Spleen (tissue), 13 donors: ENCODE measurements at places on chromosomes 6 and 20.
A peak's percentile ranks its signal among the peaks of the same experiment; 100 is the strongest.

DNA sequence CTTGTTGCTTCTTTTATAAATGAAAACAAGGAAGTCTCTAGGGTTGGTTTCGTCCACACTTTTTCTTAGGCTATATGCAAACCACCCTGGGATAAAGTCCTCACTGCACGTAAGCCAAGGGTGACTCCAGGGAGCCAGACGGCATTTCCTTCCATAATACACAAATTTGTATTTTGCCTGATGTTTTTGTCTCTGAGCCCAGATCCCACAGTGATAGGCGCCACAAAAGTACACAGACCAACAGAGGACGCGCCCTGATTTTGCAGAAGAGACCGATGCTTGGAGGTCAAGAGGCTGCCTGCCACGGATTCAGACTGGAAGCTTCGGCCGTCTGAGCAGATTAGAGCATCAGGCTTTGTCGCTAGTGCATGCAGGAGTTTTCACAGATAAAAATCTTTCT lies 22.8 kb downstream of the FOXQ1 start:
- no peak for DNase-seq

- DNase-seq, result no peak
Measured at GRCh38 chr20:52060794-52061714, 130.5 kb downstream of the ZFP64 start.

- no peak for DNase-seq
Measured at GRCh38 chr20:34673412-34673811, 3.5 kb downstream of the PIGU start.

GRCh38 chr20:54479138-54479906 lies 3.9 kb downstream of the DOK5 start:
- DNase-seq, result no peak

GRCh38 chr6:149266659-149267058 lies 50.9 kb upstream of the TAB2 start:
- no peak for DNase-seq

GRCh38 chr20:1427457-1428054 lies 34.7 kb upstream of the FKBP1A start:
- DNase-seq, result no peak

DNA sequence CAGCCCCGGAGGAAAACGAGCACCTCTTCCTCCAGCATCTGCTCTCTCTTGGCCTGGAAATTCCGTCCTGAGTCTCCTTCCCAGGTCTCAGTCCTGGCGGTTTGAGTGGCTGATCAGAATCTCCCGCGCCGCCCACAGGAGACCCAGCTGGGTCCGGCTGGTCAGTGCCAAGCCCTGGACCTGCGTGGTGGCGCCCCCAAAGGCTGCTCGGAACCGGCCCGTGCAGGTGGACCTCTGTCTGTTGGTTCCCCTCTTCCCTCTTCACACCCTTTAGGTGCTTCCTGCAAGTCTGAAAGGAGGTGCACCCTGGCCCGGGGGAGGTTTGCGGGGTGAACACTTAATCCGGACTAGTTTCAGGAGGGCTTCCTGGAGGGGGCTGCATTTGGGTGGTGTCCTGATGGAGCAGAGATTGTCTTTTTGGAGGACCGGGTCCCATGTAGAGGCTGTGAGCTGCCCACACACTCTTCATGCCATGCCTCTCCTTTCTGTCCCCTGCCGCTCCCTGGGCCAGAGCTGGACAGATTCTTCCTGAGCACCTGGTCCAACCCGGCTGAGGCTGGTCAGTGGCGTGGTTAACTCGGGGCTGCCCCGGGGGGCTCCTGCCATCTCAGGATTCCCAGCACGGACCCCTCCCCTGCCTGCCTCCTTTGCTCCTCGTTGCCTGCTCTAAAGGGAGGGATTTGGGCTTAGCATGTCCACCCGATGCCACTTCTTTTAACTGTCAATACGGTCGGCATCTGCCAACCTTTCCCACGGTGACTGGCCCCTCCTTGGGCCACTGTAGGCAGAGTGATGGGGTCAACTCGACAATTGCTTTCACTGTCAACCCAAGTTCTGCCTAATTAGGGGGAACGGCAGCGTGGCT lies 16.5 kb upstream of the BHLHE23 start:
- DNase-seq, result peak; percentile 58

GRCh38 chr20:44494681-44495080 lies 19.0 kb downstream of the TTPAL start:
- DNase-seq, result no peak

DNA sequence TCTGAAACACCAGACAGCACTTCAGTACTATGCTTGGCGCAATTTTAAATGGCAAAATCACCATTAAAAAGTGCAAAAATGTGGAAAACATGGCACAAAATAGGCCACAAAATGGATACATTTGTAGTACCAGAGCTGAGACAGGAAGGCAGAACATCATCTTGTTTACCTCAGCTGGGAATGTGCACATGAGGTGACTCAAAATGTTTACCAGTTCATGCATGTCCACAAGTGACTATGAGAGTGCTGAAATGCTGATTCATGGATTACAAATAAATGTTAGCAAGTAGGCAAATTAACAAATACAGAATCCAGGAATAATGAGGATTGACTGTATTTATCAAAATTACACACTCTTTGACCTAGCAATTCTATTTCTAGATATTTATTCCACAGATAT lies 201.6 kb downstream of the ISM1 start:
- DNase-seq, result no peak

GRCh38 chr20:20552076-20552475 lies 160.4 kb downstream of the RALGAPA2 start:
- no peak for DNase-seq

DNA sequence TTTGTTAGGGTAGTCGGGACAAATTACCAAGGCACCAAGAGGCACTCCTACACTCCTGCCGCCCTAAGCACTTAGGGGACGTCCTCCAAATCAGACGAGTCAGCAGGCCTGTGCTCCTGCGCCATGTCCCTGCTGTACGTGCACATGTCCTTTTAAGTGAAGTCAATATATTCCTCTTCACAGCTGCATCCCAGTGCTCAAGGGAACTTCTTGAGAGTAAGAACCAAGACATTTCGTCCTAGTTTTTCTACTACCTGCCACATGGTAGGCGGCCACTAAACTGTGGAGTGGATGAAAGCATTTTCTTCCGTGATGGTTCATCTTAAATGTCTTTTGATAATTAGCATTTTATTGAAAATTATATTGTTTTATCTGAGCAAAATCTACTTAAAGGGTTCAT lies 100.7 kb downstream of the RPP40 start:
- no peak for DNase-seq

- no peak for DNase-seq
Measured at GRCh38 chr6:16278048-16278724, 39.8 kb downstream of the GMPR start.

GRCh38 chr6:41162687-41163418 lies at the start of gene TREM2:
Gene TREM2, minus strand, starts transcription at chr6:41163116. Its CDS starts 34 bp downstream, at chr6:41163082.
- no peak for DNase-seq

GRCh38 chr20:43914311-43915210 lies at the start of gene TOX2:
Gene TOX2, plus strand, starts transcription at chr20:43914852. Its CDS starts 40 bp downstream, at chr20:43914892.
- DNase-seq, result peak; percentile 86

DNA sequence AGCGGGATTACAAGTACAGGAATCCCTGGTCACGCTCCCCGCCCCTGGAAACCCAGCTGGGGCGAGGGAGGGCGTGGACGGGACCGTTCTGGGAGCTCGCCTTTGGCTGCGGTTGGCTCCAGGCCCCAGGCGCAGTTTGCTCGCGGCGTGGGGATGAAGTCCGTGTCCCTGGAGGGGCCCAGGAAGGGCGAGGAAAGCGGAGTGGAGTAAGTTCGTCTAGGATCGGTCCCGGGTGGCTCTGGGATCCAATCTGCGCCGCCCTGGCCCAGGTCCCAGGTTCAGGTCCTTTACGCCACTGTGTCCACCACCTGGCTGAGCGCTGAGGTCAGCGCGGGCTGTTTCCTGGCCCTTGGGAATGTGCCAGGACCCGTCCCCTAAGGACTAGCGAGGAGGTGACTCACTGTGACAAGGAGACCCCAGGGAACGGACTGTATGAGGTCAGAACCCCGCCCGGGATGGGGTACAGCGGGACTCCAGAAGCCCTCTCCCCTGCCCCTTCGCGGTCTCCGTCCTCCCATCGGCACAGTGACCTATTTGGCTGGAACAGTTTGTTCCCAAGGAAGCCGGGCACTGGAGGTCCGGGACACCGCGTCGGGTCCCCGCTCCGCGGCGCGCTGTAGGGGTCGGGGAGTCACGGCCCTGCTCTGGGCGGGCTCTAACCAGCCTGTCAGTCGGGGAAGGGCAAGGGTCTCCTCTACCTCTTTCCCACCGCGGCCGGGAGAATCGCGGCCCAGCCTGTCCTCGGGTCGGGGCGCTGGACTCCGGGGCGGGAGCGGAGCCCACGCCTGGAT lies 724 bp downstream of the CDKN1A start:
- peak; percentile 87 for DNase-seq

DNA sequence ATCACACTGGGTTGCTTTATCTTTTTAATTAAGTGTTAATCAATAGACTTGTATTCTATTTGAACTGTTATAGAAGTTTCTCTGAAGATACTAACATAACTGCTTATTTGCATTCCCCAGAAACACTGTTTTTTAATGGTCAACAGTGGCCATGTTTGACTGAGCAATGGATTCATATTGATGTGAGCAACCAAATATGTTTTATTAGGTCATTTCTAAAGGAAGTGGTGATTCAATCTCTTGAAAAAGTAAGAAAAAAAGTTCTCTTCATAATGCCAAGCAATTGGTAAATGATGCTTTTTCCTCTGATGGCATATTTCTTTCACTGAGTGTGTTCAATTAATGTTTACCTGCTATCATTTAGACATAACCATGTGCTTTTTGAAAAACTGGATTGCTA lies 593.0 kb upstream of the CITED2 start:
- DNase-seq, result no peak

GRCh38 chr6:94133106-94133505 lies 713.7 kb upstream of the EPHA7 start:
- DNase-seq, result no peak

DNA sequence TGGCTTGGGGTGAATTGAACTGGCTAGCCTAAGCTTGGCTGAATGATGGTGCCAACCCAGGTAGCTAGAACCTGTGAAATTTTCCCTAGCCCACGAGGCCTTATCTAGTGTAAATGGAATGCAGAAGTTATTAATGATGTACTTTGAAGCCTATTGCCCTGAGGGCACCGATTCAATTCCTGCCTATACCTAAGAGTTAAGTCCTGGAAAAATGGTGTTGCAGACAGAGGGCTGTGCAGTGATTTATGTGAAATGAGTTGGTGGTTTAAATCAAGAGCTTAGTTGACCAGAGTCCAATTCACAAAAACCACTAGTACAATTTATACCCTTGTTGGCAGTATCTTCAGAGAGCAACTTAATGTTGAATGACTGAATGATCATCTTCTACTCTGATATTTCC lies 373.8 kb upstream of the JAG1 start:
- no peak for DNase-seq

DNA sequence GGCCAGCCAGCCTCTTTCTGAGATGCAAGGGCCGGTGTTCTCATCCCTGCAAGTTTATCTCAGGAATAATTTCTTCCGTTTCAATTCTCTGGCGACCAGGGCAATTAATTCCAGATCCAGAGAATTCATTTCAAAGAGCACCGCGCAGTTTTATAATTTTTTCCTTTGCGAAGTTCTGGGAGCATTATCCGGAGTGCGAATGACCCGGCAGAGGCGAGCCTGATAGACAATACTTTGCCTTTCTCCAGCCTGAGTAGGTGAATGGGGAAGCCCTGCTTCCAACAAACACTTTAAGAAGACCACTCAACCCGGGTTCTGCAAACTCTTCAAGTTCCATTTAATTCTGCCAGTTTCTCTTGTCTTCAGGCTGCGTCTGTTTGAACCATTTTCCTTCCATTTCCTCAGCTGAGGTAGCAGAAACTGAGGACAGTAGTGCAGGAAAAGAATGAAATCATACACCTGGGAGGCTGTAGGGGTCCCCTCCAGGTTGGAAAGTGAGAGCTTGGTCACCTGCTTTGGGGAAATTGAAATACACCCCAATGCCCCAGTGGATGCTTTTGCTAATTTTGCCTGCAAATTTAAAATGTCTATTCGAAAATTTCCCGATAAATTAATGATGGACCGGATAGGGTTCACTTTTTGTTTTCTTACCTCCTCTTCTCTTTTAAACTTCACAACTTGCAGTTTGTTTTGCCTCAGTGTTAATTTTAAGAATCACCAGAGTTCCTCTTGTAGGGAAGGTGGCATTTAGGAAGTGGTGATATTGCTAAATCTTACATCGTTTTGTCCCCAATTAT lies 1.1 kb downstream of the VGLL2 start:
- no peak for DNase-seq
